ENCODE measurements at places on chromosomes 13 and 19.

- DNase-seq: no peak
Observed at GRCh38 chr13:111383591-111384440, 63.4 kb downstream of the TEX29 start.

- no peak for DNase-seq
Observed at GRCh38 chr19:17339088-17339741, 1.9 kb downstream of the GTPBP3 start.

DNA sequence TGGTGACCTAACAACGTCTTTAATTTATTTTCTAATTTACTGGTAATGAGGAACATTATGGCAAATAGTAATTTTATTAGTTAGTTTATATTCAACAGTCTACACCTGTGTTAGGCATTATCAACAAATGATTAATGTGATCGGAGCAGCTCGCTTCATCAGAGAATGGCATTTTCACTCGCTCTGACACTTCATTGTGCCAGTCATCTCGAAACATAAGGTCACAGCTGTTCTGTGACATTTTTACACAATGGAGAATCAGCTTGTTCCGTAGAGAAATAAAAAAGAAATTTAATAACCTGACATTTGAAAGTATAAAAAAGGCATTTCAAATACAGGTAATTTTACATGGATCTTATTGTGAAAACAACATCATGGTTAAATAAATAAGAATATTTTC, 858.4 kb downstream of the SLITRK6 start:
- DNase-seq: no peak

DNA sequence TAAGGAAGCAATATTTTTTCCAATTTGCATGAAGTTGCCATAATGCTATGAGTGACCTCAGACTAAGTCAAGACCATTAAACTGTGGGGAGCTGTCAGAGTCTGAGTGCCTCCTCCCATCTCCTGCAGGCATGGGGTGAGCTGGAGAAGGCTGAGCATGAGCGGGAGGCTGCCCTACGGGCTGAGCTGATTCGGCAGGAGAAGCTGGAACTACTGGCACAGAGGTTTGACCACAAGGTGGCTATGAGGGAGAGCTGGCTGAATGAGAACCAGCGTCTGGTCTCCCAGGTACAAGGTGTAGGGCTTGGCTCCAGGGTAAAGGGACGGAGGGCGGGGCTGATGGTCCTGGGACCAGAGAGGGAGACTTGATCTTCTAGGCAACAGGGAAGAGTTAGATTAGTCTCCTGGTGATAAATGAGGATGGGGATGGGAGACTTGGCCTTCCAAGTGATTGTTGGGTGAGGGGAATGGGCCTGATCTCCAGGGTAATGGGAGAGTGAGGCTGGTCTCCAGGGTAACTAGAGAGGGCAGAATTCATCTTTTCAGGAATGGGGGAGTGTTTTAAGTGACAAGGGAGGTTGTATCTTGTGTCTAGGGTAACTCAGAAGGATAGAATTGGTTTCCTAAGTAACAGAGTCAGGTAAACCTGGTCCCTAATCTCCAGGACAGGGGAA, 36.0 kb downstream of the SPTBN4 start:
- no peak for DNase-seq

GRCh38 chr19:40365613-40366401, 17.3 kb downstream of the PLD3 start:
- DNase-seq: no peak

DNA sequence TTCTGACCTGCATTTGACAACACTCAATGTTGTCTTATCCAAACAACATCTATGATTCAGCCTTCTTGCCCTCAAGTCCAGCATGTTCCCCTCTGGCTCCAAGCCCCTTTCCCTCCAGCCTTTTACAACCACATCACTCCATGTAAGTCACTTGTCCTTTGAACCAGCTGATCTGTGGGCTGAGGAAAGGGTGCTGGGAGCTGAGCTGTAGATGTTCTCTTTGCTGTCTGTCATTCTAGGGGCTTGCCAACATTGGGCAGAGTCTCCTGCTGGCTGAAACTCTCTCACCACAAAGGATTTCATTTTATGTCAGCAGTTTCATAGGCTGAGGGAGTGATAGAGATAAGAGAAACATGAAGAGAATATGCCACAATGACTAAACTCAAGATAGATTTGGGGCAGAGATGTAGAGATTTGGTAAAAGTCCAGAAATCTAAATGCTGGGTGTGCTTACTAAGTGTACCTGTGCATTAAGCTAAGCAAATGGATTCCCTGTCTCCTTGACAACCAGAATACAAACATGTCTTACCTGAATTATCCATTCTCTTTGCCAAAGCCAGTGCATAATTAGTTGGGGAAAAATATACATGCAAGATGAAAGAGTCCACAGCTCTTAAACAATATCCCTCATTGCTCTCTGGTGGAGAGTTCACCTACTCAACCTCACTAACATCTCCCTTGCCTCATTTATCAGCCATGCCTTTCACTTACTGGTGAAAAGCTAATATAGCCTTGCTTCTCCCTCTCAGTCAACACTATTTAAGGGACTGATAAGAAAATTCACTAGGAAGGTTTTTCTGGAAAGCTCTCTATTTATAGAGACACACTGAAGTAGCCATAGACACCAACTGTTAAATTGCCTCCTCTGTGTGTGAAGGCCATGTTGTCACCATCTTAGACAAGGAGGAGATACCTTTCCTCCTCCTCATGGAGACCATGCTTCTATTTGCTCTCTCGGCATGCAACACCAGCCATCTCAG, 175.5 kb upstream of the SERP2 start:
- peak; percentile 83 for DNase-seq

GRCh38 chr13:53941588-53942190, 913.1 kb downstream of the OLFM4 start:
- no peak for DNase-seq

GRCh38 chr19:16263141-16263761, 61.4 kb upstream of the KLF2 start:
- DNase-seq: no peak

GRCh38 chr13:73960474-73960873, 173.7 kb downstream of the KLF12 start:
- no peak for DNase-seq
